ENCODE measurements at places on chromosomes 1 and 21.

GRCh38 chr1:153933955-153934354 is 11.2 kb upstream of the GATAD2B start:
- DNase-seq = no peak

GRCh38 chr1:239805042-239805441 is 286.6 kb upstream of the FMN2 start:
- DNase-seq = no peak

DNA sequence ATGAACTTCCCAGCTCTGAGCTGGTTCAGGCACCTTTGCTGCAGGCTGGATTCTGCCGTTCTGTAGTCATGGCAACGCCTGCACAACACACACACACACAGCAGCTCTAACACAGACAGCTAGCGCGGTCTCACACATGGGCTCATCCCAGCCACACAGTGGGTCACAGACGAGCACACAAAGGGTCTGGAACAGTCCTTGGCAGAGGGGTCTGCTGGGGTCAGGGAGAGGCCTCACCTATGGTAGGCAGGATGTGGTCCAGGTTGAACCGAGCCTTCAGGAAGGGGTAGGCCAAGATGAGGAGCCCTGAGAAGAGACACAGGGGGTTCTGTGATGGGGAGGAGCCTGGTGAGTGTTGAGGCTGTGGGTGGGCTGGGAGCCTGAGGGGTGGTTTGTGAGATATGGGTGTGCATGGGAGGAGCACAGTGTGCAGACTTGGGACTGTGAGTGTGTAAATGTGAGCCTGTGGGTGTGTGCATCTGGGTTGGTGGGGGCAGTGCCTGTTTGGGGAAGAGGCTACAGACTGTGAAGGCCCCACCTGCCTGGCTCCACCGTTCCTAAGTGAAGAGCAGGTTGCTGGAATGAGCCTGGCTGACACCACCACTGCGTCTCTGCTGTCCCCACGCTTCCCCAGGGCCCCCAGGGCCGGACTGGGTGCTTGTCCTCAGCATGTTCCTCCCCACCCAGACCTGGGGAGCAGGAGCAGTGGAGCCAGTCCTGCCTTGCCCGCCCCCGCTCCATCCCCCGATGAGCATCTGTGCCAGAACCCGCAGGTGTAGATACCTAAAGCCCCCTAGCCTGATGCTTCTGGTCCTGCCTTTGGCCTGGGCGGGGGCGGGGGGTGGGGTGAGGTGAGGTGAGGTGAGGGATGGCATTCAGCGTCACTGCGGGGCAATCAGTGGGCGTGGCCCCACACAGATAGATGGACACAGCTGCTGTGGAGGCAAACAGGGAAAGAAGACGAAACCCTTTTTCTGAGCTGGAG is 1.5 kb downstream of the KNCN start:
- no peak for DNase-seq

DNA sequence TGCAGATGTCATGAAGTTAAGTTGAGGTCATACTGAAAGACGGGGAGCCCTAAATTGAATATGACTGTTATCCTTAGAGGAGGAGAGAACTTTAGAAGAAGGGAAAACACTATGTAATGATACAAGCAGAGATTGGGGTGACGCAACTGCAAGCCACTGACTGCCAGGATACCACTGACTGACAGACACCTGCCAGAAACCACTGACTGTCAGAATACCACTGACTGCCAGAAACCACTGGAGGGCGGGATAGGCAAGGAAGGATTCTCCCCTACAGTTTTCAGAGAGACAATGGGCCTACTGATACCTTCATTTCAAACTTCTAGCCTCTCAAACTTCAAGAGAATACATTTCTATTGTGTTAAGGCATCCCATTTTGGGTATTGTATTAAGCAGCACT is 388.7 kb downstream of the USH2A start:
- no peak for DNase-seq

GRCh38 chr1:198408716-198409115 is 131.8 kb downstream of the ATP6V1G3 start:
- no peak for DNase-seq

GRCh38 chr1:6785728-6786505 is 663 bp downstream of the CAMTA1 start:
- DNase-seq = no peak

DNA sequence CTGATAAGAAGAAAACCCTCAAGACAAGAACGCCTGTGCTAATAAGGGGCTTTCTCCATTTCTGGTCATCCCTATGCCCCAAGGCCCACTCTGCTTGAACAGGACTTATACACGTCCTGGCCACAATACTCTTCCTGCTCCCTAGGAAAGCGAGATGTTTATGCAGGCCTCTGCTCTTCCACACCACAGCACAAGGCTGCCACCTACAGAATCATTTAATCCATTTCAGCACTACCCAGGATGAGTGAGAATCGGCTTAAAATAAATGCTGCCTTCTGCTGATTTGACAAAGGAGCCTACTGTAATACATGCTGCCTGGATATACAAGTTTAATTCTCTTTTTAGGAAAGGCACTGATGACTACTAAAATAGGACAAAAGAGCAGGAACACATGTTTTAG is 29.4 kb downstream of the FRRS1 start:
- DNase-seq = no peak

DNA sequence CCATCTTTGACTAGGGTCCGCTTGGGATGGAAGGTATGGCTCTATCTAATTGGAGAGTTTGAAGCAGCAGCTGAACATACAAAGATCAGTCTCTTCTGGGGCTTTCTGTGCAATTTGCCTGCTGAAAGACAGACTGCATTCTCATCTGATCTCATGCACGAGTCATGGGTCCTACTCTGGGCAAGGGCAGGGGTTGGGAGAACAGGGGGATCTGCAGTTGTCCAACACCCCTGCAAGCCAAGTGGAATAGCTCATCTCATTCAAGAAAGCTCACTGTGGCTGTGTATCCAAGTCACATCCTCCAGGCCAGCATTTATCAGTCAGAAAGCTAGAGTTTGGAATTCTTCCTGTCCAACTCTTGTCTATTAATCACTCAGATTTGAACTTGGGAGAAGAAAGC is 177.2 kb upstream of the C8B start:
- no peak for DNase-seq

All from nucleus accumbens (tissue), 56 donors.